ENCODE measurements at places on chromosomes 16 and 17.

DNA sequence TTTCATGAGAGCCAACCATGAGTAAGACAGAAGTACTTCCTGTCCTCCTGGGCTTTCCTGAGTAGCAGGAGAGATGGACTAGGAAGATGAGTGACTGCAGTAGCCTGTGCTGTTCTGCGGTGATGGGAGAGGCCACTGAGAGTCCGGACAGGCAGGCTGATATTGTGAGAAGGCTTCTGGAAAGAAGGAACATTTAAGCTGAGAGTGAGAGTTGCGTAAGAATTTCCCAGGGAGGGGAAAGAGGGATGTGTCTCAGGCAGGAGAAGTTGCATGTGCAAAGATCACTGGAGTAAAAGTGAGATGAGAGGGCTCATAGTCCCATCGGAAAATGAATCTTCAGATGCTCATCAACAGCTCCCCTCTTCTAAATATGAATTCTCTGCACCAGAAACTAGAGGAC is 258.3 kb downstream of the RBFOX1 start:
- no peak for DNase-seq

GRCh38 chr17:31579265-31579664 is 187.8 kb downstream of the RAB11FIP4 start:
- no peak for DNase-seq

GRCh38 chr17:18043491-18043890 is 4.3 kb downstream of the GID4 start:
- DNase-seq = no peak

- DNase-seq = no peak
These were observed 16.1 kb downstream of the ARSG start for GRCh38 chr17:68307443-68307842.

DNA sequence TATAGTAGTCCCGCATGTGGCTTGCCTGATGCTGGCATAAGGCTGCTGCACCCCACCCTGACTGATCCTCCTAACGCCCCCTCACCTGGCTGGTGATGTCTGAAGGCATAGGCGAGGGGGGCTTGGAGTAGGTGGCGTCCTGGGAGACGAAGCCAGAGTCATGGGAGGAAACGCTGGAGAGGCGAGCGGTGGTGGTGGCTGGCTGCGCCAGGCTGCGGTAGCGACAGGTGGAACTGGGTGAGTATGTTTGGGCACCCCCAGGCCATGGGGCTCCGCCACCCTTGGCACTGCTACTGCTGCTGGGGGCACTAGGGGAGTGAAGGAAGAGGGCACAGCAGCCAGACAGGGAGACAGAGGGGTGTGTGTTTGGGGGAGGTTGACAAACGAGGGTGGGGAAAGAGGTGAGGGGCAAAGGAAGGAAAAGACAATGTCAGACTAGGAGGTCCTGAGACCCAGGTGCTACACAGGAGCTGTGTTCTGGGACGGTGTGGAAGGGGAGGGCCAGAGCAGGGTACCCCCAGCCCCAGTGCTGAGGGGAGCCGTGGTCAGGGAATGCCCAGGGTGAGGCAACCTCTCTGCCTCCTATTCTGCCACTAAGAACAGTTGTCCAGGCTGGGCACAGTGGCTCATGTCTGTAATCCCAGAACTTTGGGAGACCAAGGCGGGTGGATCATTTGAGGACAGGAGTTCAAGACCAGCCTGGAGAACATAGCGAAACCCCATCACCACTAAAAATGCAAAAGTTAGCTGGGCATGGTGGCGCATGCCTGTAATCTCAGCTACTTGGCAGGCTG is 11.4 kb downstream of the MTSS2 start:
- no peak for DNase-seq

DNA sequence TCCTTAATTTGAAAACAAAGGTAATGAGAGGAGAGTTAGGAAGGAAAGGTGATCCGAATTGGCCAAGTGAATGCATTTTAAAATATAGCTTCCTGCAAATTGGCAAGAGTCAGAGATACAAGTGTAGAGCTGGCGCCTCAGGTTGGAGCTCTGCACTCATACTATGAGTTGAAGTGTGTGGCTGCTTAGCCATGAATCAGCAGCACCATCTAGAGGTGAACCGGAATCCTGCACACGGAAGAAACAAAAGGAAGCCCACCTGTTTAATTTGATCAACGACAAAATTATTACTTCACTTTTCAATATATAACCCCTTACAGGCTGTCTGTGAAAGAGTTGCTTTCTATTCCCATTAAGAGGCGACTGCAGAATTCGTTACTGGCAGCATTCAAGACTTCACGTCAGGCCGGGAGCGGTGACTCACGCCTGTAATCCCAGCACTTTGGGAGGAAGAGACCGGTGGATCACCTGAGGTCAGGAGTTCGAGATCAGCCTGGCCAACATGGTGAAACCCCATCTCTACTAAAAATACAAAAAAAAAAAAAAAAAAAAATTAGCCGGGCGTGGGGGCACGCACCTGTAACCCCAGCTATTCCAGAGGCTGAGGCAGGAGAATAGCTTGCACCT is 1253.7 kb upstream of the CDH8 start:
- peak; percentile 1 for DNase-seq

- DNase-seq = no peak
These were observed 1.1 kb downstream of the CFAP119 start for GRCh38 chr16:30760577-30761426.

DNA sequence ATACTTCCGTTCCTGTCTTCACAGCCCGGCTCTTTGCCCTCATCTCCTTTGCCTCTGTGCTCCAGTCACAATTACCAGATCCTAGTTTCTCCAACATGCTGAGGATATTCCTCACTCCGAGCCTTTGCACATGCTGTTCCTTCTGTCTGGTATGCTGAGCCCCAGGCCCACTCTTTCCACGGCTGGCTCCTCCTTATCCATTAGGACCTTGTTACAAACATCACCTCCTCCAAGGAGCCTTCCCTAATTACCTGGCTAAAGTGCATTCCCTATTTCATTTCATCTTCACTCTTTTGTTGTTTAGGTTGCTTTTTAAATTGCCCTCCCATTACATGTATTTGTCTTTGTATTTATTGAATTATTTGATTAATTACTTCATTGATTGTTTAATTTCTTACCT is 14.9 kb upstream of the ADGRG1 start:
- DNase-seq = no peak

Data from fibroblast of the conjunctiva (primary cell).